ENCODE measurements at places on chromosomes 6 and 20.

DNA sequence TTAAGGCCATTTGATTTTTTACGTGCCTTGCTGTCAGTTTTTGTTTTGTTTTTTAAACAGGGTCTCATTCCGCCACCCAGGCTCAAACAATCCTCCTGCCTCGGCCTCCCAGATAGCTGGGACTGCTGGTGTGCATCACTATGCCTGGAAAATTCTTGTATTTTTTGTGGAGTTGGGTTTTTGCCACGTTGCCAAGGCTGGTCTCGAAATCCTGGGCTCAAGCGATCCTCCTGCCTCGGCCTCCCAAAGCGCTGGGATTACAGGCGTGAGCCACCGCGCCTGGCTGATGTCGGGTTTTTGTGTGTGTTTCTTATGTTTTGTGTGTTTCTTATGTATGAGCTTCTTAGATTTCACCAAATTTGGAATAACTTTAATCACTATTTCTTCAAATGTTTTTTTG is 104.8 kb downstream of the TAF4 start:
- DNase-seq, result no peak

DNA sequence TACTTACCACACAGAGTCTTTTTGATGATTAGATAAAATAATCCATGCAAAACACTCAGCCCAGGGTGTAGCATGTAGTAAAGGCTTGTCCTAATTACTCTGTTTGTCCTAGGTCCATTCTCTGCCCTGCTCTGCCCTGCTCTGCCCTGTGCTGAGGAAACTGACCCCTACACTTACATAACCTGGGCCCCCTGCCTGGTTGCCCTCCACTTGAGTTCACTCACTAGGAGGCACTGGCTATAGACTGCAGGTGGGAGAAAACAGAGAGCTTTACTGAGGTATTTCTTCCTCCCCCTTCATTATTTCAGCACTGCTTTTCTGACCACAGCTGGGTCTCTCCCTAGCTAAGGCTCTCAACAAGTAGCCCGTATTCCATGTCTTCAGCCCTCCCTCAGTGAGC is 70.9 kb upstream of the TBX18 start:
- no peak for DNase-seq

GRCh38 chr6:9025228-9025627 is 589.9 kb upstream of the SLC35B3 start:
- DNase-seq, result no peak

DNA sequence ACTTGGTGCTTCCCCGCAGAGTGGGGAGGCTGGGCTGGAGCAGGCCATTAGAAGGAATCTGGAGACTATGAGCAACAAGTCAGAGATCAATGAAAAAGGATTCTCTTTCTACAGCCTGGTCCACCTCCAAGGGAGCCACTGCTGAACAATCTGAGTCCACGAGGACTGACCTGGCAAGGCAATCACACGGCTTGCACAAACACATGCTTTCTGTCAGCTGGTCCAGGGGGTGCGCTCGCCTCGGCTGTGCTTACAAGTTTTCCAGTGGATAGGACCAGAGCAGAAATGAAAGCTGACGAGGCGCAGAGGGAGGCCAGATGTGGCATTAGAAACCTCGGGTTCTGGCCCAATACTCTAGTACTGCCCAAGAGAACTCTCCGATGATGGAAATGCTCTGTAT is 18.1 kb downstream of the KCNK5 start:
- no peak for DNase-seq

GRCh38 chr6:6927521-6928361 is 180.0 kb upstream of the RREB1 start:
- DNase-seq, result no peak

- DNase-seq, result no peak
Observed at GRCh38 chr20:43681991-43682410, 15.1 kb downstream of the MYBL2 start.

GRCh38 chr20:25148181-25148981 is 47.1 kb upstream of the ENTPD6 start:
- peak; percentile 60 for DNase-seq

DNA sequence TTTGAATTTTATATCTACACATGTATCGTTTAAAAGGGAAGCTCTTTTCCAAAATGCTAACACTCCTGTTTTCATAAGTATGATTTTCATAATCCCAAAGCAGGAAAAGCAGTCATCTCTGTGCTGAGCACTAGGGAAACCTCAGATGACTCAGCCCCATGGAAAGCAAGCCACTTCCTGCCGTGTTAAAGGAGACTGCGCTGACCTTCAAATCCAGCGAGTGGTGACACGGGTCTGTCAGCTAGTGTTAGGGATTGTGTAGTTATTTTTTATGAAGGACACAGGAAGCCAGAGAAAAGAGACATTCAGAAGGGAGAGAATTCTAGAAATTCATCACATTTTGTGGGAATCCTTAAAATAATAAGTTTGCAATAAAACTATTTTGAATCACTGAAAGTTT is 57.0 kb upstream of the CD93 start:
- DNase-seq, result peak; percentile 75

DNA sequence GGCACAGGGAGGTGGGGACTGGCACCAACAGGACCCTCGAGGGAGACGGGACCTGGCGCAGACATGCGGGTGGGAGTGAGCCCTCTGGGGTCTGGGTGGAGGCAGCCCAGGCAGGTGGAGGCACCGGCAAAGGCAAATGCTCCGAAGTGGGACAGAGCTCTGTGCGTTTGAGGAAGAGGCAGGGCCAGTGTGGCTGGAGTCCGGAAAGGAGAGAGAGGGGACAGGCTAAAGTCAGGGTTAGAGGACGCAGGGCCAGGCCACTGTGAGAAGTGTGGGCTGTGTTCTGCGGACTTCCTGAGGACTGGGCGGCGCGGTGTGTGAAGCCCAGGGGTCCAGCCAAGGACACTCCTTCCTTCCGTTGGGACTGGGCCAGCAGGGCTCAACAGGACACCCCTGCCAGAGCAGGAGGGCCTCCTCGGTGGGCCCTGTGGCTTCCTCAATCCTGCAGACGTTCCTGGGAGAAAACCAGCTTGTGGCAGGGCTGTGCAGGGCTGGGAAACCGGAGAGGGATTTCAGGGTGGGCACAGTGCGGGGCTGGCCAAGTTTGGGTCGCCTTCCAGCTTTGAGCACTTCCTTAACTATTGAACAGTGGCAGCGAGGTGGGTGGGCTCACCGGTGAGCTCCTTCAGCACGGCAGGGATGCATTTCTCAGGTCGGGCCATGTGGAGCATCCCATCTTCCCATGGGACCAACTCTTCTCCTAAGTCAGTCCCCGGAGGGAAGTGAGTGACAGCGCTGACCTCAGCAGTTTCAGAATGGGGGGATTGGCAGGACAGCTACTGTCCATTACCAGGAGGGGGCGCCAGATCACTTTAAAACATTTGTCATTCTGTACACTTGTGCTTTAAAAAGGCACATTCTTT is 22.5 kb downstream of the MOCS3 start:
- peak; percentile 71 for DNase-seq

GRCh38 chr6:48135323-48136084 is 24.5 kb upstream of the PTCHD4 start:
- peak; percentile 92 for DNase-seq
